ENCODE measurements at places on chromosomes 7 and 10.

DNA sequence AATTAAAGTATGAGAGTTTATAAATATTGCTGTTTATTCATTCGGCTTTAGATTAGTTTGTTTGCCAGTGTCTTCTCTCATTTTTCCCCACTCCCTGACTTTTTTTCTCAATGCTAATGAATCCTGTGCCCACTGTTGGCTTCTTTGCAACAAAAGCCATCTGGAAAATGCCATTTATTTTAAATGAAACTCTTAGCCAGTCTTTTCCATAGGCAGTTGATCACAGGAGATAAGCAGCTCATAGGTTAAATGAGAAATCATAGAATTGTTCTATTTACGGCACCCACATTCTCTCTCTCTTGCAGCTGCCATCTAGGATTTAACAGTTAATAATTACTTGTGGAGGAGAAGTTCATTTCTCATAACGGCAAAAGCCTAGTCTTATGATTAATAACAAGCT, 249.3 kb upstream of the POM121L12 start:
- DNase-seq: no peak

DNA sequence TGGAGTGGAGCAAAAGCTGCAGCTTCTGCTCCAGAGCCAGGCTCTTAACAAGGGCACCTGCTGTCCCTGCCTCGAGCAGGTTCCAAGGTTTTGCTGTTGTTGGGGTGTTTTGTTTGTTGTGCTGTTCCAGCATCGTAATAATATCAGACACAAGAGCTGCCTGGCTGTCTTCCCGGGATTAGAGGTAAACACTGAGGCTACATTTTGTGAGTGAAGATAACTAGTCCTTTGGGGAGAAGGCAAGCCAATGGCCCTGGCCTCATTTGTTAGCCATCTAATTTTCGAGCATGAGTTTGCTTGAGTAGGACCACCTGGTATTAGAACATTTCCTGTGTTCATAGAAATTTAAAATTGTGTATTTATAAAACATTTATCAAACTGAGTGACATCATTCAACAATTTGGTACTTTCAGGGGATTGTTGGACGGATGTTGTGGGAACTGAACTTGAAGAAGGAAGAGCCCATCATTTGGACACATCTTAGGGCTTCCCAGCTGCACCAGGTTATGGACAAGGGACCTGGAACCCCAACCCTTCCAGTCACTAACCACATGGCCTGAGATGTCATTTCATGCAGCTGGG, 555.0 kb downstream of the TNS3 start:
- DNase-seq: no peak

DNA sequence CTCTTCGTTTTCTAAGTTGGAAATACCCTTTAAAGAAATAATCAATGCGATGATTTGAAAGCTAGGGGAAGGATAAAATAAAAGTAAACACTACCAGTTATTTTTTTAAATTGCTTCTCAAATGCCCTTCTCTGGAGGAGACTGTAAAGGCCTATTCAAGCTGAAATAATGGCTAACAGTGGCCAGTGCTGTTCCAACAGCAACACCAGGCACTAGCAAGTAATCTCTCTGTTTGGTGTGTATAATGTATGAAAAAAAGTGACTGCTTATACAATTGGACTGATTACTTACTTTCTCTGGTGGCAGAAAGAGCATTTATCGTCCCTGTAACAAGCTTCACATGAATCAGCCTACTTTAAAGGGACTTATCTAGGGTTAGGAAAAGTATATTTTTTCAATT, 102.7 kb downstream of the CSTF2T start:
- DNase-seq: no peak

- no peak for DNase-seq
These were observed 472.5 kb upstream of the GHITM start for GRCh38 chr10:83666762-83667161.

DNA sequence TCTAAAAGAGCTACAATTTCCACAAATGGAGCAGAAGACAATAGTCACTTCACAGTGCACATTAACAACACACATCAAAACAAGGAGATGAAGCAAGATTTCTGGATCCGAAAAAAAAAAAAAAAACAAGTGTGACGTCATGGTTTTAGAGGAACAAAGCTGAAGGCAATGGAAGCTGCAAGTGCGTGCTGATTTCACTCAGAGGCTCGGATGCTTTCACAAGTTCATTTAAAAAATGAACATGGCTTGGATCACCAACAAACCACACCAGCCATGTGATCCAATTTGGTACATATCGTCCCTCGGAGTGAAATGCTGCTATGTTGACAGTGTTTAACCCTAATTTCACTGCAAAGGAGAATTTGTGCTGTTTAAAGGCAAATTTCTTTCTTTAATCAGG, 337.0 kb upstream of the PRKCQ start:
- no peak for DNase-seq

DNA sequence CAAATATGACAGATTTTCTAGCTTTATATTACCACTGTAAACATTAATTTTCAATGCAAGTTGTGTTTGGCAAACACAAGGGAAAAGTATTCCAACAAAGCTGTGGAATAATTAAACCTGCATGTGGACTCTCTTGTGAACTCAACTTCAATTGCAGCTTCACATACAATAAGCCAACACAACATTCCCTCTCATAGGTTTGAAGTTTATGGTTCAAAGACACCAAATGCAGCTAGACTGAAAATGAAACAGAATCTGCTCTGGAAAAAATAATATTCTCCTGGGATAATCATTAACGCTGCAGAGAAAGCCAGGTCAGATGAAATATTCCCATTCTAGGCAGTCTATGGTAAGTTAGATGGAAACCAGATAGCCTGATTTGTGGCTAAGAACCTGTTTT, 105.8 kb upstream of the VIPR2 start:
- DNase-seq: no peak

DNA sequence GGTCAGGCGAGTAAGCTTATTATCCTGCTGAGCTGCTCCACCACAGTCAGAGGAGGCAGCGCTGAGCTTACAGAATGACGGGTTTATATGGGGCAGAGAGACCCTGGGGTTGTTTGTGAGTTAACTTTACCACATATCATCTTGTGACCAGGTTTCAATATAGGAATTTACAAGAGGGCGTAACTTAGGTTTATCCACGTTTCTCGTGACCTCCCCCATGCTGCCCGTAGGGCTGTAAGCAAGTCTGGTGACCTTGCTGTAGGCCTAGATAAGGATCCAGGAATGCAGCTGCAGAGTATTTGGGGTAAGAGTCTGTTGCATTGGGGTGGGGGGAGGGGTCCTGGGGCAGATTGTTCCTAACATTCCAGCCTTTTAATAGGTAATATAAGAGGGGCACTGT, 24.6 kb downstream of the SCIN start:
- no peak for DNase-seq

DNA sequence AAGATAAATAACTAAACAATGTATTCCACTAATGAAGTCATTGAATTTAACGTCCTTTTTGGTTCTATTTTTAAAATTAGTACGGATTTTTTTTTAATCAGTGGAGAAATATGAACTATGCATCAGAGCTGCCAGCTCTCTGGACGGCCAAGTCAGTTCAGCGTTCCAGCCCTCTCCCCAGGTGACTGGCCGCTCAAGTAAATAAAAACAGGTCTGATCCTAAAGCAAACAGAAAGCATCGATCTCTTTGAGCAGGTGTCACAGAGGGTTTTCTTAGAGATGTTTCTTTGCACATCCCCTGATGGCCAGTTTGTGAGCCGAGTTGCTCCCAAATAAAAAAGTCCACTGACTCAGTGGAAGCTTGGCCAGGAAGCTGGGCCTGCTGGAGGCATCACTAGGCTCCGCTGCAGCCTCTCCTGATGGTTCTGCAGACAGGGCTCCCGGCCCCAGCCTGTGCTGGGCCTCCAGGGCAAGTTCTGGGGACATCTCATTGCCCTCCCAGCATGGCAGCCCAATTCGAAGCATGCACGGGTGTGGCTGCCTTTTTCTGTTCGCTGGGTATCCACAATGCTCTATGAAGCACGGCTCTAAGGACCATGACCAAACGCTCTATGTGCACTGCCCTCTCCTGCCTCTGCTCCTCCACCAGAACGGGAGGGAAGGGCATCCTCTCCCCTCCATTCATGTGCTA, 74.7 kb upstream of the PPP2R2D start:
- DNase-seq: no peak

- DNase-seq: no peak
These were observed 237.1 kb upstream of the NRP1 start for GRCh38 chr10:33571616-33572015.

GRCh38 chr7:12508554-12508953, 62.0 kb upstream of the SCIN start:
- no peak for DNase-seq

Data from CD4-positive, alpha-beta memory T cell (primary cell).